ENCODE measurements at places on chromosomes 7 and 10.
A peak's percentile ranks its signal among the peaks of the same experiment; 100 is the strongest.

- no peak for DNase-seq
Observed at GRCh38 chr7:11591943-11592342, 240.1 kb downstream of the THSD7A start.

GRCh38 chr7:43163885-43164284, 51.4 kb downstream of the HECW1 start:
- no peak for DNase-seq

- DNase-seq, result peak; percentile 16
Observed at GRCh38 chr10:99870123-99870730, 87.8 kb downstream of the ABCC2 start.

- no peak for DNase-seq
Observed at GRCh38 chr10:5036511-5036910, 32.9 kb upstream of the AKR1C2 start.

DNA sequence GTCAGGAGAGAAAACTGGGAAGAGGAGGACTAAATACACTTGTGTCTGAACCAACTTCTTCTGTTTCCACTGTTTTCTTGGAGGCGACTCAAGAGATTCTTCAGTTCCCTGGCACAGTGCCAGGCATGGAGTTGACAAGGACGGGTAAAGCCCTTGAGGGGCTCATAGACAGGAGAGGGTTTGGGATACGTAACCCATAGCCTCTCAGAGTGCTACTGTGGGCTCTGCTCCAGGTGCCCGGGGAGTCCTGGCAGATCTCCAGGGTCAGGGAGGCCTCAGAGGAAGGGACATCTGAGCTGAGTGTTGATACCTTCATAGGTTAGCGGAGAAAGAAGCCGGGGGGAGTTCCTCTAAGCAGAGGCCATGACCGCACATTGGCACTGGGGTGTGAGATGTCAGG, 42.0 kb downstream of the GALNT17 start:
- no peak for DNase-seq

GRCh38 chr10:123787566-123787965, 104.0 kb downstream of the CPXM2 start:
- no peak for DNase-seq

- DNase-seq, result no peak
Observed at GRCh38 chr10:7520507-7521485, 110.0 kb upstream of the SFMBT2 start.

All from stimulated activated CD4-positive, alpha-beta T cell treated with anti-CD3 and anti-CD28 coated beads, Interleukin-12 subunit alpha, Interleukin-12 subunit beta, amount 100 ng/mL, for 24 hours (primary cell).